ENCODE measurements at places on chromosomes 5 and 9.

- no peak for DNase-seq
Observed at GRCh38 chr9:3879315-3879714, 353.5 kb upstream of the RFX3 start.

DNA sequence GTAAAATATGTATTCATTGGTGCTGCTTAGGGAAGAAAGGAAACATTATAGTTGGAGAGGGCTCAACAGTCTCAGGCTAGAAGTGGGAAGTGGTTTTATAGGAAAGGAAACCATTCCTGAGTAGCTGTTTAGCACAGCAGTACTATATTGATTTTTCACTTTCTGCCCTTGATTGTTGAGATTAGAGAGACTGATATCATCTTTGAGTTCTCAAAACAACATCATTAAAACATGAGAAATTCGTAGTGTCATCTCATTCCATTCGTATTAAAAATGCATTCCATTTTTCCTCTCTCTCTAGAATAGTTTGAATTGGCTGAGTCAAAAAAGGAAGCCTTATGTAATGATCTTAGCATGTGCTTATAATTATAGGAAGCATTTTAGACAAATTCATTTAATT, 14.1 kb downstream of the POLR3G start:
- DNase-seq = no peak

- no peak for DNase-seq
Observed at GRCh38 chr5:75046366-75047142, 5.8 kb downstream of the GCNT4 start.

DNA sequence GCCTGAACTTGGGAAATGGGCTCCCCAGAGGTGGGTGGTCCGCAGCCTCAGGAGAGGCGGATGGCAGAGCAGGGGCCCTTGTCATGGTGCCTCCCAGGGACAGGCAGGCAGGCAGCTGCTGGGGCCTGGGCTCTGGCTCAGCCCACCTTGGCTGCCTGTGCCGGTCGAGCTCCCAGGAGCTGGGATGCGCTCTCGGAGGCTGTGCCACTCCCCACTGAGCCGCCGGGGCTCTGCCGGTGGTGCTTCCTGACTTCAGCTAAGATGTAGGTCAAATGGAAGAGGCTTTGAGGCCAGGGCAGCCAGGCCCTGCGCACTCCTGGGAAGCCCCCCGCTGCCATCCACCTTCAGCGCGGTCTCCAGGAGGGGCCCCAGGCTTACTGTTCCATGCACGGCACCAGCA, 41.0 kb downstream of the KCNT1 start:
- no peak for DNase-seq

DNA sequence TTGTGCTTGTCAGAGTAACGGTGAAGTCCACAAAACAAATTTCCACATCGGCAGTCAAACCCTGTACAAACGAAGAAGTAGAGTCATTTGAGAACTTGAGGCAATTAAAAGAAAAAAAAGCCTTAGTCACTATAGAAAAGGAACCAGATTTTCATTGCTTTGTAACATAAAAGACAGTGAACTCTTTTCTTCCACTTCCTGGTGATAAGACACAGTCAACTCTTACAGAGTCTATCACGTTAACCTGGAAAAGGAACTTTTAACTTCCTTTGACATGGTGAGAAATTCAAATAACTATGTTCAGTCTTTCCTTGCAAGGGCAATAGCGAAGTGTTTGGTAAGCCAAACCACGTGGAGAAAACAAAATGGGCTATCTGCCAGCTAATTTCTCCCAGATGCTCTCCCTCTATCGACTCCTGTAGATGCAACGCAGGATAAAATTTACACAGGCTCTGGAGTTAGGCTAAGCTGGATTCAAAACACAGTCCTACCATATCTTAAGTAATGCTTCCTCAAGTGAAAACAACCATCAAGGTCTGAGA, 8.9 kb downstream of the ZFAND5 start:
- no peak for DNase-seq

- DNase-seq = no peak
Observed at GRCh38 chr5:60209146-60209840, 315.8 kb upstream of the PDE4D start.

GRCh38 chr9:113509463-113509862, 45.9 kb downstream of the RGS3 start:
- DNase-seq = no peak

DNA sequence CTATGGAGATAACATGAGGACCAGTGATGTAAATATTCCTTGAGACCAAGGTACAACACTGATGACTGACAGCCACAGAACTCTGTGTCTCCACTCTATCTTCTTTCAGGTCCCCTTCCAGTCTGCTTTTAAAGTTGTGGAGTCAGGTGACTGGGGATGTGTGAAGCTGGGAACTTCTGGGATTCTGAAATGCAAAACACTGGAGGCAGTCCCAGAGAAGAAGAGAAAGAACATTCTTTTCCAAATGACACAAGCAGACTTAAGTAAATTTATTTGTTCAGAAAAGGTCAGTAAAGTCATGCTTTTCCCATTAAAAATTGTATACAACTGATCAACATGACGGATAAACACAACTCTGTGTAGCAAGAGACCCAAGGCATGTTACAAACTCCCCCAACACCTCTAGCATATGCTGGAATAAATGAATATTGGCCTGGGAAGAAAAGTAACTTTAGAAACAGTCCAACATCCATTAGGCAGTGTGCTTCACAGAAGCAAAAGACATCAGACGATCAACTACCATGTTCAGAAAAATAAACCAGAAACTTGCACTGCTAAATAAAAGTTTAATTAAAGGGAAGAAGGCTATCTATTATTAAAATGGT, 92.4 kb upstream of the IFNK start:
- DNase-seq = no peak

GRCh38 chr5:126124706-126125345, 298.4 kb upstream of the GRAMD2B start:
- DNase-seq = no peak

DNA sequence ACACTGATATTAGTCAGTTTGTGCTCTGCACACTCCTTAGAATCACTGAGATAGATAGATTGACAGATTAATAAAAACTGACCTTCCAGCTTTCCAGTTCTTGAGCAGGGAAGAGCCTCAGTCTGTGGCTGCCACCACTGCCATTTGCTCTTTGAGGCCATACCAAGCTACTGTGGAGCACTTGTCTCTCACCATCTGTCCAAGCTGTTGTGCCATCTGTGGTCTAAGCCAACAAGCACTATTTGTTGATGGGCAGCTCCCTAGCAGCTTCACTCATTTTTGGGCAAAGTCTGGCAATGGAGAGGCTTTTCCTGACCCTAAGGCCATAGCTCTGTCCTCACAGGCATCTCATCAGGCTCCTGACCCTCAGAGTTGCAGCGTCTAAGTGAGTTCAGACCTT, 30.4 kb downstream of the HTR1A start:
- no peak for DNase-seq

DNA sequence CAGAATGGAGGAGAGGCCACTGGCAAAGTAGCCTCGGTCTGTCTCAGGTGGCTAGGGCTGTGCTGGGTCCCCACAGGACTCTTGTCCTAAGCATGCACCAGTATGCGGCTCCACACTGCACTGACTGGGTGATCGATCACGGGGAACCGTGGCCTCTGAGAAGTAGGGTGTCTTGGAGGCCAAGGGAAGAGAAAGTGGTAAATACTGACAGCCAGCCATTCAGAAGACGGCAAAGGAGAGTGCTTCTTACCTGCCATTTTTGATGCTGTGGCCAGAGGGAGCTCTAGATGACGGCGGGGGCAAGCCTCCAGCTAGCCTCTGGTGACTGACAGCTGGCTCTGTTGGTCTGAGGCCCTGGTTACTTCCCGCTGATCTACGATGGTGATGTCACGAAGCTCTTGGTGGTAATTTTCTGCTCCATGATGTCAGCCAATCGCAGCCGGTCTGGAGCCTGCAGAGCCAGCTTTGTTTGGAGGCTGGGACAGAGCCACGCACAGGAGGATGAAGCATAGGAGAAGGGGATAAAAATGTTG, 40.4 kb upstream of the GADD45G start:
- DNase-seq = no peak

DNA sequence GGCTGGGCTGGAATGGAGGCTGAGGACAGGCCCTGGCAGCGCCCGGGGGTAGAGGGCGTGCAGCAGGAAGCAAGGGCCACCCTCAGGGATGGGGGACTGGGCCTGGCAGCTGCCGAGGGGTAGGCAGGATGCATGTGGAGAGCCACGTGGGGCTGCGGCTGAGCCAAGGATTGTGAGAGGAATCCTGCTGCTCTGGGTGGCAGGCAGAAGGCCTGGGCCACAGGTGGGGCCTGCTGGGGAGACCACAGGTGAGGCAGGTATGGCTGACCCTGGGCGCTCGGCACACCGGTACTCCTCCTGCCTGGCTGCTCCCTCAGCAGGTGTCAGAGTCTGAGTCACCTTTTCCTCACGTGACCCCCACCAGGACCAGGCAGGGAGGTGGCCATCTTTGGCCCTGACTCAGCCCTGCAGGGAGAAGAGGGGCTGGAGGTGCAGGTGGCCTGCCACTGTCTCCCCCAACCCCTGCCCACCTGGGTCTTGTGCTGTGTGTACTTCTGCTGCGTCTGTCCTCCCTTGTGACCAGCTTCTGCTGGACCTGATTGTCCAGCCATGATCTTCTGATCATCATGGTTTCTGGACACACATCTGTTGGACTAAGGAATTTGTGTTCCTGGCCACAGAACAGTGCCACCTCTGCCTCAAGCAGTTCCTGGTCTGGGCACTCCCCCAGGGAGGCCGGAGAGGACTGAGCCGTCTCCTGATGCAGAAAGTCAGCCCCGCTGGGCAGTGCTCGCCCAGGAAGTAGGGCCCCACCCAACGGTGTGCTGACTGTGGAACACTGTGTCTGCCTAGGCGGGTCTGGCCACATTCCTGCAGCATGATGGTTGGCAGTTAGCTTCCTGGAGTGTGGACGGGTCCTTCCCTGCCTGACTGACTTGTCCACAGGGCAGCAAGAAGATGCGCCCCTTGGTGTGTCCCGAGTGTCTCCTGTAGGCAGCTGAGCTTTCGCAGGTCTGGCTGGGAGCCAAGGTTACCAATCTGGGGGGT, 6.4 kb downstream of the ARRDC1 start:
- DNase-seq = no peak

GRCh38 chr5:176899296-176899891, at the start of gene HK3:
HK3 (minus strand) TSS chr5:176899346; CDS start chr5:176896159, 3,187 bp downstream.
- DNase-seq = no peak

- DNase-seq = no peak
Observed at GRCh38 chr5:106639488-106639887, 1031.2 kb downstream of the EFNA5 start.

DNA sequence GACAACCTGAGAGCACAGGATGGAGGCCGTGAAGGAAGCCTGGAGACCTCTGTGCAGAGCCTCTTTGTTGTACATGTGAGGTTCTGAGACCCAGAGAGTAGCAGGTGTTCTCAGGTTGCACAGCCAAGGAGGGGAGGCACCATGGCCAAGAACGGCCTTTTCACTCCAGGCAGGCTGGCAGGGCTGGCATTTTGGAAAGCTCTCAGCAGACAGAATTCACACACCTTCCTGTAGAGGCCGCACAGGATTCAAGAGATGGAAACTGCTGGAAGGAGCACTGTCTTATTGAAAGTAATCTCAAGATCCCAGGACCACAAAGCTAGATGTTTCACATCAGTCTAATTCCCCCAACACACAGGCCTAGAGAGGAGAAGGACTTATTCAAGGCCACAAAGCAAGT, 52.8 kb upstream of the XPA start:
- DNase-seq = no peak

DNA sequence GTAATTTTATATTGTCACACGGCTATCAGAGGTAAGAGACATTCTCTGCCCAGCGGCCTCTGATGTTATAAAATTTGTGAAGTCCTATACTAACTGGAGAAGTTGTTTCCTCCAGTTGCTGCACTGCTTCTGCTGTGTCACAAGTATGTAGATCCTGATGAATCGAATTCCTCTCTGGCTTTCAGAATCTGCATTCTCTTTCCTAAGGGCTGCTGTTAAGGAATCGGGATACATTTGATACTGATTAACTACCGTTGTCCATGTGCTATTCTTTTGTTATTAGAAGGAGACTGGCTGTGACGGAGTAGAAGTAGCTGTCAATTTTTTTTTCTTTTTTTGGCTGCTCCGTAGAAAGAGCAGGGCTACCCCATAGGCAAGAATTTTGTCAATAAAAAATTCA, 81.7 kb upstream of the LRRC70 start:
- no peak for DNase-seq

- peak; percentile 10 for DNase-seq
Observed at GRCh38 chr9:129320575-129321285, 142.7 kb upstream of the IER5L start.

DNA sequence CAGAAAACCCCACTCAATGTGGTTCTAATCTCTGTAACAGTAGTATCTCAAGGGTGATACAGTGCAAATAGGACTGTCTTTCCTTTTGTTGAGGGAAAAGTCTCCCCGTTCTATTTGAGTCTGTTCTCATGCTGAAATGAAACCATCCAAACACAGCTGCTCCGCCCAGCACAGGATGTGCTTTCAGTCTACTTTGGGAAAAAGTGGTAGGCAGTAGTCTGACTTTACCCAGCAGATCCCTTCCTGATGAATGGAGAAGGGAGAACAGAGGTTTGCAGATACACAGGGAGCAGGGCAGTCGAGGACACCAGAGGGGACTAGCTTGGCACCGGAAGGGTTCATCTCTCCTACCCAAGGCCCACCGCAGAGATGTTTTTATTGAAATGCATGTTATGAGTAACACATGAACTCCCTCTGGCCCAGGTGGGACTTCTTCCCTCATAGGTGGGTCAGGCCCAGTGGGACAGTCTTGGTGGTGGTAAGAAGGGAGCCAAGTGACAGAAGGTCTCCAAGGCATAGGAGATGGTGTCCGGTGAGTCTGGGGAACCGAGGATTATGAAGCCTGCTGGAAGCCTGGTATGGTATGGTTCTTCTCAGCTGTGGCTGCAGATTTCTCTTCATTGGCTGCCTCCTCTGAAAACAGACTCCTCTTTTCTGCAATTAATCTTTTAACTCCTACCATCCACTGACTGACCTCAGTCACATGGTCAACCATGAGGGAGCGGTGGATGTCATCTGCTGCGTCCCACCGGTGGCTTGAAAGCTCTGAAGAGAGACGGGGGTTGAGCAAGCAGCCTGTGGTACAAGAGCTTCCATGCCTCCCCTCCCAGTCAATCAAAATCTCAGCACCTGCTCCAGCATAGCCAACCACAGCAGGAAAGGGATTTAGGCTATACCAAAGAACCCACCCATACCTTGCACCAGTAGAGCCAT, 3.0 kb downstream of the EIF4EBP3 start:
- DNase-seq = no peak

GRCh38 chr5:111469903-111470302, 42.4 kb downstream of the STARD4 start:
- no peak for DNase-seq

- DNase-seq = no peak
Observed at GRCh38 chr9:130930132-130930803, 8.8 kb downstream of the FIBCD1 start.

GRCh38 chr5:116075191-116075831, 9.5 kb upstream of the COMMD10 start:
- DNase-seq = no peak

DNA sequence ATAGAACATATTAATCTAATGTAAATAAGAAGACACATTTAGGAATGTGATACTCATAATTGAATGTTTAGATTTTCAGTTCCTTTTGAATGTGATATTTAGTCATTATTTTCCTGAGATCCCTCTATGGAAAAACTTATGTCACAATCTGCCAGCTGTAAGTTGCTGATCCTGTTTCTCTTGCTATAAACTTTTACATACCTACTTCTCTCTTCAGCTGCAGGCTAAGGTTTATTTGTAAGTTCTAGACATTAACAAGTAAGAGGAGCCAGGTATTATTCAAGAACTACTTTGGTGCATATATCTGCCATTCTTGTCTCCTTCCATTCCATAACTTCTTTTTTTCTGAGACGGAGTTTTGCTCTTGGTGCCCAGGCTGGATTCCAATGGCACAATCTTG, 462.4 kb downstream of the PRR16 start:
- DNase-seq = no peak
